ENCODE measurements at places on chromosomes 12 and 14.

DNA sequence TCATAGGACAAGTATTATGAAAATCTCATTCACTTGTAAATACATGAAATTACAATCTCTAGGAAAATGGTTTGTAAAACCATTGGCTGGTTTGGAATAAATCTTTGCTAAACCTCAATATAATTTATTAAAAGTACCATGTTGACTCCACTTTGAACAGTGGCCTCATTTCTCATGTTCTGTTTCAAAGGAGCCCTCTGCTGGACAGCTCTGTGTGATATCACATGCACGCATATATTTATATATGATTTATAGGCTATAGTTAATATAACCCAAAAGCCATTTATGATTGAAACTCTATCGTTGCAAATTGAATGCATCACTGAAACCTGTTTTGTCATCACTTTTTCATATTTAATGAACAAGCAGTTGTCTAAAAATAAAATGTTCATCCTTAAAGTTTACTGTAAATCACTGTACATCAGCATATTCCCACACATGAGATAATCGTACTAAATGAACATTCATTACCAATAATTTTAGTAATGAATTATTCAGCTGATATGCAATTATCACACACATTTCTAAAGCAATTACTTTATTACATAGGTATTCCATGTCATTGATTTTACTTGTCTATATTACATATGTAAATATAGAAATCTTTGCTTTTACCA is 493.8 kb downstream of the NPAS3 start:
- DNase-seq, result no peak

- no peak for DNase-seq
These were observed 273.9 kb upstream of the RTL1 start for GRCh38 chr14:101177301-101177971.

DNA sequence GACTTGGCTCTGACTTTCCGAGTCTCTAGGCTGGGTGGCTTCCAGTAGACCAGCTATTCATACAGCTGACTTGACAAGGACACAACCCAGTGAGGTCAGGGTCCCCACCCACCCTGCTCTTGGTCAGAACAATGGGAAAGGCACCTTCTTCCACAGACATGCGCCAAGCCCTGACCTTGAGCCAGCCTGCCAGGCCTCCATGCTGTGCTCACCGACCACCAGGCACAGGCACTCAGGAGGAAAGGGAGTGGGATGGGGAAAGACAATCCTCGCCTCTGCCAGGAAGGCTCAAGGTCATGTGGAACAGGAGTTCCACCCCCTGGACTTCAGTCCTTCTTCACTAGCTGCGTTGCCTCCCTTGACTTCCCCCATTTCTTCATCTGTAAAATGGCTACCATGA is 31.4 kb downstream of the GALNT16 start:
- no peak for DNase-seq

- DNase-seq, result no peak
These were observed 8.8 kb downstream of the PTPN6 start for GRCh38 chr12:6959805-6960592.

- DNase-seq, result no peak
These were observed 10.4 kb downstream of the NCOR2 start for GRCh38 chr12:124556896-124557501.

DNA sequence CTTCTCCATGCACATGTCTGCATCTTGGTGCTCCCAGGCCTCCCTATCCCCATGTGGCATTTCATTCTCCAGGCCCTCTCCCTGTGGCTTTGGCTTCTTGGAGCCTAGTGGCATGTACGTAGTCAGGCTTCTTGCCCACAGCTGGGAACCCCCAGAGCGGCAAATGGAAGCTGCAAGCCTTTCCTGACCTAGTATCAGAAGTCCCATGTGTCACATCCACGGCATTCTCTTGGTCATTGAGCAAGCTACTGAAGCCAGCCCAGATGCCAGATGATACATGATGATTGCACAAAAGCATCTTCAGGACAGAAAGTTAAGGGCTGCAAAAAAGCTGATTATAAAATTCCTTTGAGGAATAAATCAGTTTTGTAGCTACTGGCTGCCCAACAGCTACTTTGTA is 154.9 kb downstream of the PELI2 start:
- no peak for DNase-seq

DNA sequence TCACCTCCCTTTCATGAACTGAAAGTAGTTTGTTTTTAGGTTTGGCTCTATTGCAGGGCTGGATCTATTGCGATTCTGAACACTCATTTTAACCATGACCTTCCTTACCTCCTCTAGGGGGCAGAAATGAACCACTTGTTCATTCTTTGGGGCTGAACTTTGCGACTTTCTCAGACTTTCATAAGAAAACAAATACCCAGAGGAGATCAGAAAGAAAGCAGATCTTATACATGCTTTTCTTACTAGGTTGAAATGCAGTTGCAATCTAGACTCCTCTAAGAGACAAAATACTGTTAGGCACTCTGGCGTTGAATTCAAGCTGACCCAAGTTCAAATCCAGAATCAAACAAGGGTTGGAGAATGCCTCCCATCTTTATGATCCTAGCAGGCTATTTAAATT is 32.6 kb upstream of the PLEKHG3 start:
- DNase-seq, result no peak

GRCh38 chr12:131853832-131854797 is 25.9 kb downstream of the MMP17 start:
- DNase-seq, result no peak

- DNase-seq, result no peak
These were observed 415.9 kb upstream of the SYT1 start for GRCh38 chr12:78448692-78449091.

- DNase-seq, result no peak
These were observed 450 bp downstream of the DDN start for GRCh38 chr12:48998497-48999353.

- DNase-seq, result peak; percentile 42
These were observed 21.6 kb downstream of the SPATS2 start for GRCh38 chr12:49388682-49389386.

- DNase-seq, result no peak
These were observed 1.7 kb downstream of the HOXC12 start for GRCh38 chr12:53956251-53956887.

DNA sequence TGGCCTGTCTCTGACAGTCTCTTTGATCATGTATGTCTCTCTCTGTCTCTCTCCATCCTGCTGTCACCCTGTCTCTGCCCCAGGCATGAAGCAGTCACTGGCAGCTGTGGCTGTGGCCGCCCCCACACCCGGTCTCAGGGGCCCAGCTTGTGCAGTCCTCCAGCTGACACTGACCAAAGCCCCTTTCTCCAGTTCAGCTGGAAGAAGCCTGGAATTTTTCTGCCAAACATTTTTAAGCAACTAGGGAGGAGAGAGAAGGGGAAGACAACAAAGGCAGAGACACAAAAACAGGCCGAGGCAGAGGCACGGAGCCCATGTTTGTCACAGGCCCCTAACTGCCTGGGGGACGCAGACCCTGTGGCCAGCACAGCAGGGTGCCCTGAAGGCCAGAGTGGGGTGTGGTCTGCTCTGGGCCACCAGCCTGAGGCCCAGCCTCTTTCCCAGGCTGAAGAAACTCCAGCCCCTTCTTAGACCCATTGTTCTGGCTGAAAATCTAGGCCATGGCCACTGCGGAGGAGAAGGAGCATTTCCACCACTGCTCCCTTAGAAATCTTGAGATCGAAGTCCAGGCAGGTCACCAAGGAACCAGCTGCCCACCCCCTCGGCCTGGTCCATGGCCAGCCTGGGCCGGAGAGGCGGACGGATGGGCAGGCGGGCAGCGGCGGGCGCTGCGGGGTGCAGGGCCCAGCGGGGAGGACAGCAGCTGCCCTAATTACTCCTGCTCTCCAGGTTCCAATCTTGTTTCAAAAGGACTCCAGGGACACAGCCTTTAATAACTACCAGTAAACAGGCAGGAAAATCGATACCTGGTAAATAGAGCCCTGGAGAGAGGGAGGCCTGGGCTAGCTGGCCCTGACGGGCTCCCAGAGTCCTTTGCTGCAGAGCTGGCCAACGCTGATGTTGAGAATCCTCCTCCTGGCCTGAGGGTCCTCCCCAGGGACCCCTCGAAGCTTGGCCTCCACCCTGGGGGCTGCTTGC is 14.9 kb downstream of the DTX1 start:
- no peak for DNase-seq

DNA sequence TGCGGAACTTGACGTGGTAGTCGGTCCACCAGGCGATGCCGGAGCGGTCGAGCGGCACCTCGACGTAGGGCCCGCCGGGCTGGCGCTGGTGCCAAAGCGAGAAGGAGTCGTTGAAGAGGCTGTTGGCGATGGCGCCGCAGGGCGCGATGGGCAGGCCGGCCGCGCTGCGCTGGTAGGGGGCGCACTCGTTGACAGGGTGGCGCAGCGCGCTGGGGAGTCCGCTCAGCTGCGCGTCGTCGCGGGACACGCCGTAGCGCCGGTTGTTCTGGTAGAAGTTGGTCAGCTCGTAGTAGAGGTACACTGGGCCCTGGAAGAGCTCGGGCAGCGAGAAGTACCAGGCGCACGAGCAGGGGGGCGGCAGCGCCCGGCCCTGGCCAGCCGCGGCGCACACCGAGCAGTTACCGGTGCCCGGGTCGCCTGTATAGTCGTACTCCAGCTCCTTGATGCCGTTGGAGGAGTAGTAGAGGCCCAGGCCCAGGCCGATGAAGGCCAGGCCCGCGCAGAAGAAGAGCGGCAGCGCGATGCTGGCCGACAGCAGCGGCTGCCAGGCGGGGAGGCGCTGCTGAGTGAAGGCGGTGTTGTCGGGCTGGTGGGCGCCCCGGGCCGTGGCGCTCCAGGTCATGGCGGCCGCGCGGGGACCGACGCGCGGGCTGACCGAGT is 482 bp downstream of the TMEM30B start:
- peak; percentile 69 for DNase-seq

DNA sequence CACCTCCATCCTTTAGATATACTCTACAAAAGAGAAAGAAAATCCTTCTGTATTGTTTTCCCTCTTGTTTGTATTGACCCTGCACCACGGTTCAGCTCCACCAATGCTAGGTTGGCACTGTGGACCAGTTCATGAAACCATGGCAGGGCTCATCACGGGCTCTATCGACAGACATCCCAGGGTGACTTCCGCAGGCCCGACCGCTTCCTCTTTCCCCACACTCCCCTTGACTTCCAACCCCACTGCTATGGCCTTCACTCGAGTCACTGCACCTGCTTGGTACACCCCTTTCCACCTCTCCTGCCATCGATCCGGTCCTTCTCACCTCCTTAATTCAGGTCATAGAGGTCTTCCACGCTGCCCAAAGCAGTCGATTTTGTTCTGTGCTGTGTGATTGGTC is 21.2 kb upstream of the AKAP5 start:
- DNase-seq, result no peak

DNA sequence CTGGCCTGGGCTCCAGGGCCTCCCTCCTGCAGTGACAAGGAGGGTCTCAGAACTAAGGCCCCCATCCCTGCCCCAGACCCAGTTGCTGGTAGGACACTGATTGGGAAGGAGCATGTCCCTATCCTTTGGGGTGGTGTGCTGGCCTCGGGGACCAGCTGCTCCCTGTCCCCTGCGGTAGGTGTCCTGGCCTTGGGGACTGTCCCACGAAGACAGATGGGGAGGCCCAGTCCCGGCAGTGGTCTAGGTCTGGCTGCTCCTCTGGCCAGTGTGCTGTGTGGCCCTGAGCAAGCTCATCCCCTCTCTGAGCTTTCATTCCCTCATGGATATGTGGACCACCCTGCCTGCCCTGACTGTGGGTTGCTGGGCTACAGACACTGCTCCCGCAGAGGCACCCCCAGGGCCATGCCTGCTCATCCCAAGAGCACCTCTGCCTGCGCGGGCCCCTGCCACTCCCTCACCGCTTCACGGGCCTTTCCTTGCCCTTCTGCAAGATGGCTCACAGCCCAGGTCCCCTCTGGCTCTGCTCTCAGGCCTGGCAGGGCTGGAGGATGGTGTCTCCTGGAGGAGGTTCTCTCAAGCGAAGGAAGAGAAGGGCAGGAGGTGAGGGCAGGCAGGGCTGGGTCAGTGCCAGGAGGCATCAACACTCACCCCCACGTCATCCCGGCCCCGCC is 12.5 kb downstream of the AHNAK2 start:
- no peak for DNase-seq

DNA sequence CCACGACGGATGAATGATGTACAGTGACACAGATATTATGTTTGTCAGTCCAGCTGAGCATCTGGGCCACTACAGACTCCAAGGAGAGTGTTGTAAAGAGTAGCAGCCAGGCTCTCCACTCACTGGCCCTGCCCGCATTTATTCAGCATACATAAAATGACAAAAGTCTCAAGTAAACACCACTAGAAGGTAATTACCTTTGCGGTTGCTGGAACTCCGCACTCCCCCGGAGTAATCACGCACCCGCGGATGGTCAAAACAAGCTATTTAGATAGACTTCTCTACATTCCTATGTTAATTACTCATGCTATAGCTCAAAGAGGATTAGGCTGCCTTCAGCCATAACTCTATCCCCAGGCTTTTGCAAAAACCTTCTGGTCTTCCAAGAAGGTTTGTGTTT is 18.8 kb upstream of the STRAP start:
- DNase-seq, result no peak

- no peak for DNase-seq
These were observed 242.5 kb upstream of the ATP2B1 start for GRCh38 chr12:89951050-89951693.

DNA sequence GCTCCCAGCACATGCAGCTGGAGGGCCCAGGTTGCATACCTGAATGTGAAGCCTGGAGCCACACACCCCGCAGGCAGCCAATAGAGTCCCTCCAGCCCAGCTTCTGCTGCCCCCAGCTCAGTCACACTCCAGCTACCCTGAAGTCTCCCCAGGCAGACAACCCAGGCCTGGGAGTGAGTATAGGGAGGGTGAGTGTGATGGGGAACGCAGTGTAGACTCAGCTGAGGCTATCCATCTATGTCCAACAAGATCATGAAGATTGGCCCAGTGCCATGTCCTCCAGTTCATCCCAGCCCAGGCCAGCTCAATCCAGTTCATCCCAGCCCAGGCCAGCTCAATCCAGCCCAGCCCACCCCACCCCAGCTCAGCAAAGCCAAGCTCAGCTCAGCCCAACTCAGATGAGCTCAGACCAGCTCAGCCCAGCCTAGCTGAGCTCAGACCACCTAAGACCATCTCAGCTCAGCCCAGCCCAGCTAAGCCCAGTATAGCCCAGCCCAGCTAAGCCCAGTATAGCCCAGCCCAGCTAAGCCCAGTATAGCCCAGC is 330.4 kb downstream of the TMEM121 start:
- DNase-seq, result no peak

DNA sequence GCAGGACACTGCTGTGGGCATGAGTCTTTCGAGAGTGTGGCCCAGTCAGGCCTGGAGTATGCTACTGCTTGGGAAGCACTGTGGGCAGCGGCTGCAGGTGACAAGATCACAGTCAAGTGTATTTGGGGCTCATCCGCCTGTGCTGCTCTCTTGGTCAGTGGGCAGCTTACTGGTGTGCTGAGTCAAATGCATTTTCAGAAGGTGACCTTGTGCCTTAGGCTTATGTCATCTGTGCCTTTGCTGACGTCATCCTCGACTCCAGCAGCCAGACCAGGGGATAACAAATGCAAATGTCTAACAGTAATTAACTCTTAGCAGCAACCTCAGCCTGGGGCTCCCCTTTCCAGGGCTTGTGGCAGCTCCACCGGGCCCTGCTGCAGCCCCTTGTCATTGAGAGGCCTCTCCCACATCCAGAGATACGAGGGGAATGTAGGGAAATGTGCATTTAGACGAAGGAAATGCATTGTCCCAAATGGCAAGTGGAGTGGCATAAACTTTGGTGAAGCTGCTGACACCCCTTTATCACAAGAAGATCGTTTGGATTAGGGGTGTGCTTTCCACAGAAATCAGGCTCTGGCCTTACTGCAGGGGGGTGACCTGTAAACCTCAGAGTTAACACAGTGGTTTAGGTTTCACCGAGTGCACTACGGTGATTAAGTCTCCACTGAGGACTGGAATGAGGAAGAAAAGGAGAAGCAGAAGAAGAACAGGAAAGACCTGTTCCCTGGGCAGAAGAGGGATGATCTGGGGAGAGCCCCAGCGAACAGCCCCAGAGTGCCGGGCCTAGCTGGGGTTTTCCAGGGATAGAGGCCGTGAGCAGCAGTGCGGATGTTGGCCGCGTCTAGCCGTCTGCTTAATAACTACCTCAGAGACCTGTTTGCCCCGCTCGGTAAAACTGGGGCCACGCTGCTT is 39.7 kb downstream of the PSMA6 start:
- no peak for DNase-seq
